ENCODE measurements at places on chromosomes 11 and 22. TPM values are rescaled to one million over a fixed set of nuclear protein-coding genes. Genes with fewer than 3 reads are reported as not detected.

Gene ABCG4
- 0.20 TPM for total RNA-seq

Gene MAP6
- total RNA-seq, result not detected

Gene UVRAG
- 17.7 TPM for total RNA-seq

Gene CYP2D6
- not detected for total RNA-seq

Gene TMEM184B
- 33.0 TPM for total RNA-seq

Gene CFAP300
- total RNA-seq, result 3.2 TPM

Gene PNPLA5
- total RNA-seq, result not detected

Gene SLC1A2
- 0.39 TPM for total RNA-seq

Gene KIF18A
- total RNA-seq, result 46.8 TPM

Gene GLYAT
- total RNA-seq, result 0.60 TPM

Gene DAGLA
- total RNA-seq, result 0.78 TPM

Gene LRP4
- 0.98 TPM for total RNA-seq

Gene C11orf71
- 6.2 TPM for total RNA-seq

Gene LGALS12
- 0.12 TPM for total RNA-seq

Gene THRSP
- total RNA-seq, result not detected

Gene OR52K2
- not detected for total RNA-seq

All from RPMI7951 (cell line).